ENCODE measurements at places on chromosomes 11 and 22. TPM values are rescaled to one million over a fixed set of nuclear protein-coding genes. Genes with fewer than 3 reads are reported as not detected.

DNA sequence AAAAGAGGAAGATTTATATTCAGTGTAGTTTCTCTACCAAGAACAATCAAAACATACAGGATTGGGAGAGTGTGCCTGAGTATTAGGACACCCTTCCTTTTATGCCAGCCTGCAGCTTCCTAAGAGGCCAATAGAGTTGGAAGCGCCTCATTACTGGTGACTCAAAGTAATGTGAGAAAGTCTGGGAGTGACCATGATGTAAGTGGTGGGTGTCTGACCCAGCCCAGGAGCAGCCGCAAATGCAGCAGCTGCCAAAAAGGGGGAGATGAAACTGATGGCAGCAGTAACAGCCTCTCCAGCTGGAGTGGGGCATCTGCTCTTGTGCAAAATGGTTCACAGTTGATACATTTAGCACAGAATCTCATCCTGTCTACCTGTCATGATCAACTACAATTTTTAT lies 62.0 kb downstream of the ZNF280B start:
- DNase-seq = no peak

GRCh38 chr22:44724859-44725258 lies 22.9 kb downstream of the PRR5 start:
- no peak for DNase-seq

GRCh38 chr22:44347549-44347948 lies 34.8 kb upstream of the SHISAL1 start:
- DNase-seq = no peak

- no peak for DNase-seq
These were observed 136.5 kb downstream of the WNT7B start for GRCh38 chr22:45840483-45840882.

The GRIK4 gene
- 0.62 TPM for total RNA-seq

The RNF214 gene
- total RNA-seq = 39.7 TPM

The BATF2 gene
- 1.6 TPM for total RNA-seq

The FIBIN gene
- not detected for total RNA-seq

Measured in Panc1 (cell line).